ENCODE measurements at places on chromosomes 1 and 21.

DNA sequence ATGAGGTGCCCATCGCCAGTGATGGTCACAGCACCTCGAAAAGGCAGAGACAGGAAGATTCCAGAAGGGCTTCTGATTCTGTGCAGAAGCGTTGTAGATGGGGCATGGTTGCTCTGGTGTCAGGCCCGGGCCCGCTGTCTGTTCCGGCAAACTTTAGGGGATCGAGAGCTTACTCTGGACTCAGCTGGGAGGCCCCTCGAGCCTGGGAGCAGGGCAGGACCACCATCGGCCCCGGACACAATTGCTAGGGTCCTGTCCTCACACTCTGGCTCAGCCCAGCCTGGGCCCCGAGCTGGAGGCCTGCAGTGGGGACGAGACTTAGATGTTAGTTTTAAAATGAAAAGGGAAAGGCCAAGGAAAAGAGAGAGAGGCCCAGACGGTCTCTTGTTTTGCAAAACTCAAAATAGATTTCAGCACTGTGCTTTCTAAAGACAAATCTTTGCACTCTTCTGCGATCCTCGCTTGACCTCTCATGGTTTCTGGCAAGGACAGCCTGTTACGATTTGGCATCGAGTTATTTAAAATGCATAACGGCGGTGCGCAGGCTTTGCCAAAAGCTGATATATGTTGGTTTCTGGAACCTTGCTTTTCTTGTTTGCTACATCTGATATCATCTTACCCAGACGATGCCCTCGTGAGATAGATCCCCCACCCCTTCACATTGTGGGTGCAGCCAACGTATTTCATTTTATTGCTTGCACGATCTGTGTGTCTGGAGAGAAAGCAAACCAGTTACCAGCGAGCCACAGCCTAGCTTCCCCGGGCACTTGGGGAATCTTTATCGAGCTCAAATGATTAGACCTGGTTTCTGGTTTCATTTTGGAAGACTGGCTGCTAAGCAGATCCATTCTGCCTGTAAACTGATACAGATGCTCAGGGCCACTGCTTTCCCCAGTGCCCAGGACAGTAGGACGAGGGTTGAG is 58.0 kb downstream of the PRDM16 start:
- no peak for DNase-seq

GRCh38 chr1:241090798-241091197 is 266.2 kb downstream of the RGS7 start:
- no peak for DNase-seq

DNA sequence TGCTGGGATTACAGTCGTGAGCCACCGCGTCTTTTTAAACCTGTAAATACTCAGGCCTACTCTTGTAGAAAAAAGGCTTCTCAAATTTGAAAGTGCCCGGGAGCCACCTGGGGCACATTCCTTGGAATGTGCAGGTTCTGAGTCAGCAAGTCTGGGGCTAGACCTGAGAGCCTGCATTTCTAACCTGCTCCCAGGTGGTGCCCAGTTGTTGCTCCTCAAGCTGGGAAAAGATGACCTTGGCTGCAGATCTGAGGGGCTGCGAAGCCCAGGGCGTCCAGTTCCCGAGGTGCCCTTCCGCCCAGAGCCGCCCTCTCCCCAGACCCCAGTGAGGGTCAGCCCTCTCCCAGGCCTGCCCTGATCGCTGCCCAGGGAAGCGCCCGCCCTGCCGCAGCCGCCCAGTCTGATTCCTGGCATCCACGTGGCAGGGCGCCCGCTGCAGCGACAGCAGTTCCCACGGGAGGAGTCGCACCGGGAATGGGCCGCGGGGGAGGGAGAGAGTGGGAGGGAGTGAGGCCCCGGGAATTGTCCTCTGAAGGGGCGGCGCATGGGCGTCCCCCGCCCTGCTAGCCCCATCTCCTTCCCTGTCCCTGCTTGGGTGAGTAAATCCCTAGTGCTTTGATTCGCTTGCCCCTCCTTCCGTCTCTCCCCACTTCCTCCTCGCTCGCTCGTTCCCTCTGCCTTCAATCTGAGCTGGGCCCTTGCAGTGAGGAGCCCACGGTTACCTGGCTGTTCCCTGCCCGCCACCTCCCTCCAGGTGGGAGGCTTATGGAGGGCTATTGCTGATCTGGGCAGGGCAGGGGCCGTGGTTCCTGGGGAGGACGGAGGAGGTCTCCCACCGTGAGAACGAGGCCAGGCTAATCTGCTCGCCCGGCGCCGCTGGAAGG is 18.8 kb upstream of the TENT5B start:
- no peak for DNase-seq

GRCh38 chr1:228978484-228979324 is 243.4 kb downstream of the RHOU start:
- DNase-seq, result no peak

GRCh38 chr21:41207401-41208375 is 39.7 kb downstream of the BACE2 start:
- DNase-seq, result no peak

GRCh38 chr1:112599477-112599876 is 19.5 kb downstream of the ST7L start:
- no peak for DNase-seq

- no peak for DNase-seq
Measured at GRCh38 chr1:32903991-32904785, 3.0 kb upstream of the TMEM54 start.
